CD8-positive, alpha-beta memory T cell (primary cell): ENCODE measurements at places on chromosomes 4 and X. TPM values are rescaled to one million over a fixed set of nuclear protein-coding genes. Genes with fewer than 3 reads are reported as not detected.
A peak's percentile ranks its signal among the peaks of the same experiment; 100 is the strongest.

DNA sequence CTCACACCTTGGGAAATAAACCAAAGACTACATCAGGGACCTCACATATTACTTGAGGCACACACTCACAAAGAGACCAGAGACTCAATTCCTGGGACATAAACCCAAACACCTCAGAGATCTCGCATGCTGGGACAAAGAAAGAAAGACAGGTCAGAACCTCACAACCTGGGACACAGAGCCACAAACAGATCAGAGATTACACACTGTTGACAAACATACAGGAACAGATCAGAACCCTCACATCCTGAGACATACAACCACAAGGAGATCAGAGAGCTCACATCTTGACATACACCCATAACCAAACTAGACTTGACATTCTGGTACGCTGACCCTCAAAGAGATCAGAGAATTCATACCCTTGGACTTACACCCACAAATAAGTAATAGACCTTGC lies 17.3 kb downstream of the SUV39H1 start:
- H3K4me3 ChIP-seq, result peak overlapping the region; percentile 46
- H3K36me3 ChIP-seq, result no peaks in the 10 kb centered on the region
- H3K4me1 ChIP-seq, result peaks cover 82% of the 10 kb centered on the region
- no peak for DNase-seq
- H3K27me3 ChIP-seq, result no peaks in the 10 kb centered on the region

DNA sequence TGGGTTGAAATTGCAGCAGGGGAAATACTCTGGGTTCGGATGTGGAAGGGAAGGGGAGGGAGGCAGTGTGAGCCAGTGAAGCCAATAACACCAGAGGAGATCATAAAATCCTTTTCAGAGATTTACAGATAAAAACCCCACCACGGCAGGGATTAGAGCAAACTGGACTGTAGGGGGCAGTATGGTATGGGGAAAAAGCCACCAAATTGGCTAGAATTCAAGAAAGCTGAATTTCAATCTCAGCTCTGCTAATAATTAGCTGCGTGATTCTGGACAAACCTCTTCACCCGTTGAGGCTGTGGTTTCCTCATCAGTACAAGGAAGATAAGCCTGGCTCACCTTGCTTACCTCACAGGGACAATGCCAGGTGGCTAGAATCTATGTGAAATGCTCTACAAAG lies 108.1 kb downstream of the ATG4A start:
- no peak overlapping the region for H3K27ac ChIP-seq
- DNase-seq, result no peak
- H3K27me3 ChIP-seq, result no peaks in the 10 kb centered on the region

DNA sequence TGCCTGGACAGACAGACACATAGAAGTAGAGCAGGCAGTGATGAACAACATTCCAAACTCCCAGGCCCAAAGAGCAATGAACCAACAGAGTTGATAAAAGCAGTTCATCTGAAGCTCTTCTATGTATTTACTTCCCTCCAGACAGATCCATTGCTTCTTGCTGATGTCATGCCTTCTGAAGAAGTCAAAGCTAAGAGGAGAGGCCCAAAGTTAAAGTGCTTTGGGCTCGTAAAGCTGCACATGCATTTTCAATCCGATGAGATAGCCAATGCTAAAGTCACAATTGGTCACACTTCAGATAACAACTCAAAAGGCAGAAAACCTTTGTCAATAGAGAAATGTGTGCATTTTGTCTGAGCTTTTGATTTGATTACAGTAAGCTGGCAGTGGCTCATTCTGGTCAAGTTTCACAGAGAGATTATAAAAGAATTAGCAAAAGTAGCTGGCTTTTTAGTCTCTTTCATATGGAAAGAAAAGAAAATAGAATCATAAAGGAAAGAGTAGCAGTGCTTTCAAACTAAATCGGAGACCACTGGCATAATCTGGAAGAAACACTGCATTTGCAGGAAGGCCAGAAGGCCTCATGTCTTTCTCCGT lies 82.0 kb downstream of the GPC4 start:
- no peak overlapping the region for H3K27ac ChIP-seq
- no peak for DNase-seq
- no peaks in the 10 kb centered on the region for H3K36me3 ChIP-seq
- H3K4me3 ChIP-seq, result no peak overlapping the region
- H3K4me1 ChIP-seq, result no peaks in the 10 kb centered on the region

GRCh38 chrX:134172588-134173259 lies 64.3 kb upstream of the CCDC160 start:
- peaks cover 13% of the 10 kb centered on the region for H3K27me3 ChIP-seq
- H3K27ac ChIP-seq, result no peak overlapping the region
- no peaks in the 10 kb centered on the region for H3K36me3 ChIP-seq
- H3K4me3 ChIP-seq, result peak overlapping the region; percentile 76
- peak; percentile 16 for DNase-seq
- H3K4me1 ChIP-seq, result no peaks in the 10 kb centered on the region

DNA sequence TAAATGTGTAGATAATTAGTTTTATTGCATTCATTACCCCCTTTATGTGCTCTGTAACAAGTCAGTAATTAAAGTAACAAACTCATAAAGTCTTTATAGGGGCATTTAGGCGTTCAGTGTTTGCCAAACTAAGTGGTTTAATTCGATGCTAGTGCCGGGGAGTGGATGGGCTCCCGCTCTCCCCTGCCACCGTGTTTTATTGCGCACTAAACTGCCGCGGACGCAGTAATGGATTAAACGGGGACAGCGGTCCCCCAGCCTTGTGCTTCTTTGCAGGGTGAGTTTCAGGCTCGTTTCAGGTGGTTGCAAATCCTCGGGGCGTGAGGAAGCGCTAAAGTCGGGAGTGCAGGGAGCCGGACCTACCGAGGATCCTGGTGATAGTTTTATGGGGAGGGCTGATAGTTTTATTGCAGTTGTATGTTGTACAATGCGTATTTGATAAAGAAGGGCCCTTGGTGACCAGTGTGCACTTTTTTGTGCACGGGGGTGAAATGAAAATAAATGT lies 1.6 kb upstream of the PHOX2B start:
- H3K27me3 ChIP-seq, result peaks cover 23% of the 10 kb centered on the region
- no peak for DNase-seq
- no peak overlapping the region for H3K4me3 ChIP-seq
- H3K27ac ChIP-seq, result no peak overlapping the region
- no peaks in the 10 kb centered on the region for H3K36me3 ChIP-seq

- DNase-seq, result no peak
- no peaks in the 10 kb centered on the region for H3K4me1 ChIP-seq
- no peaks in the 10 kb centered on the region for H3K36me3 ChIP-seq
Observed at GRCh38 chr4:136461533-136461932, 1070.8 kb downstream of the PCDH18 start.

GRCh38 chrX:103066606-103067005 lies 2.6 kb upstream of the BEX1 start:
- H3K4me1 ChIP-seq, result no peaks in the 10 kb centered on the region
- H3K4me3 ChIP-seq, result no peak overlapping the region
- no peak for DNase-seq

DNA sequence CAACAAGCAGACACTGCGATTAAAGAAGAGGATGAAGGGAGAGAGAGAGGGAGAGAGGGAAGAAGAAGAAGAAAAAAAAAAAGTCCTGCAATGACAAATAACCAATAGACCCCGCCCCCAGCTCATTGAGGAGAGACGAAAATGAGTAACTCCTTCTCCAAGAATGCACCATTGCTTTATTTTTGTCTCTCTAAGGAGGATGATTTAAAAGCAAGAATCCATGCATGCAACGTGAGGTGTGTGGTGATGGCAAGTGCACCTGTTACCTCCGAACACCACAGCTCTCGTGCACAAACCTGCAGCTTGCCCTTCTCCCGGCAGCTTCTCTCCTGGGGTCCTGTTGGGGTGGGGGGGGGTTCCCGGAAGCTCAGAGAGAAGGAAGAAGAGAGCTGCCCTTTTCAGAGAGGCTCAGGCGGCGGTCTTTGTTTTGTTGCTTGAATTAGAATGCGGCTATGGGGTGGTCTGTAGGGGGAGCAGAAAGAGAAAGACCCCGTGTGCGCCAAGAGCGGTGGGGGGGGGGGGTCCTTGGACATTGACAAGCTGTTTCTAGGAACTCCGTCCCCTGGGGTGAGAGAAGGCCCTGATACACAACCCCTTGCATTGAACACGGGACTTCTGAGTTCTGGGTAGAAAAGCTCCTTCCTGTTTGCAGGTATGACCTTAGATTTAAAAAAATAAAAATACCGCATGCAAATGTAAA lies 100.7 kb downstream of the CRLF2 start:
- H3K36me3 ChIP-seq, result no peaks in the 10 kb centered on the region
- no peaks in the 10 kb centered on the region for H3K27me3 ChIP-seq
- no peak for DNase-seq
- H3K27ac ChIP-seq, result no peak overlapping the region
- no peaks in the 10 kb centered on the region for H3K4me1 ChIP-seq
- no peak overlapping the region for H3K4me3 ChIP-seq

- no peak overlapping the region for H3K27ac ChIP-seq
- DNase-seq, result no peak
- H3K4me1 ChIP-seq, result no peaks in the 10 kb centered on the region
- no peak overlapping the region for H3K4me3 ChIP-seq
Observed at GRCh38 chrX:115177932-115178331, 11.3 kb upstream of the RBMXL3 start.

FRMD7 gene
- not detected for total RNA-seq

UCP1 gene
- not detected for total RNA-seq

HS3ST1 gene
- total RNA-seq, result 0.07 TPM
